Activated effector memory CD4-positive, alpha-beta T cell treated with Interleukin-2 at 50 U/mL for 16 hours (primary cell): ENCODE measurements at places on chromosomes 5 and 9.

- no peak for DNase-seq
Observed at GRCh38 chr9:127300886-127301447, 36.4 kb downstream of the GARNL3 start.

GRCh38 chr9:113907282-113907681, 31.2 kb downstream of the ZNF618 start:
- DNase-seq = no peak

DNA sequence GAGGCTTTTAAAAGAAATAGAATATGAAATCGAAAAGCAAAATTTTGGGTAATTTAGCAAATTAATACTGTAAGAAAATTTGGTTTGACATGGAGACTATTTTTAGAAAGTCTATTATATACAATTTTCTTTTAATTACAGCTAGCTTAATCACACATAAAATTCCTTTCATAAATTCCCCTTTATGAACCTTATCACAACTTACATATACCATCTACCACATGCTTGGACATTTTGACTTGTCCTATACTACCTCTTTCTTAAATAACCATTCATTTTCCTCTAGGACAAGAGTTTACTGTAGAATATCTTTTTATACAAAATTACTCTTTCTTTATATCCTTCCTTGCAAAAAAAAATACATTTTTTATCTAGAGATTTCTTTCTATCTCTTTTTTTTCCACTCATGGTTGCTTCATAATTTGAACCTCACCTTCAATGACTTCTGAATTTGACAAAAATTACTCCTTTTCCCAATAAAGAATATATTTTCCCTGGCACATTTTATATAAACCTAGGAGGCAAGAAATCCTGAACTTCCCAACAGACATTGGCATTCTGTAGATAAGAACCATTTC, 34.0 kb upstream of the SYK start:
- no peak for DNase-seq

- no peak for DNase-seq
Observed at GRCh38 chr5:147321569-147321968, 86.7 kb downstream of the STK32A start.

- DNase-seq = no peak
Observed at GRCh38 chr9:76799473-76799872, 35.2 kb downstream of the PCA3 start.

- no peak for DNase-seq
Observed at GRCh38 chr9:99037769-99038483, 67.0 kb upstream of the TGFBR1 start.

- no peak for DNase-seq
Observed at GRCh38 chr9:92971776-92972175, 24.5 kb downstream of the FGD3 start.

DNA sequence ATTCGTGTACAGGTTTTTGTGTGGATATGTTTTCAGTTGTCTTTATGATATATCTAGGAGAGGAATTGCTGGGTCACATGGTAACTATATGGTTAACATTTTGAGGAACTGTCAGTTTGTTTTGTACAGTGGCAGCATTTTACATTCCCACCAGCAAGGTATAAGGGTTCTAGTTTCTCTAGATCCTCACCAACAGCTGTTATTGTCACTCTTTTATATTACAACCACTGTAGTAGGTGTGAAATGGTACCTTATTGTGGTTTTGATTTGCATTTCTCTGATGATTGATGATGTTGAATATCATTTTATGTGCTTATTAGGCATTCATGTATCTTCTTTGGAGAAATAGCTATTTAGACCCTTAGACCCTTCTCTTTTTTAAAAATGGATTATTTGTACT, 82.9 kb downstream of the CCDC171 start:
- no peak for DNase-seq

DNA sequence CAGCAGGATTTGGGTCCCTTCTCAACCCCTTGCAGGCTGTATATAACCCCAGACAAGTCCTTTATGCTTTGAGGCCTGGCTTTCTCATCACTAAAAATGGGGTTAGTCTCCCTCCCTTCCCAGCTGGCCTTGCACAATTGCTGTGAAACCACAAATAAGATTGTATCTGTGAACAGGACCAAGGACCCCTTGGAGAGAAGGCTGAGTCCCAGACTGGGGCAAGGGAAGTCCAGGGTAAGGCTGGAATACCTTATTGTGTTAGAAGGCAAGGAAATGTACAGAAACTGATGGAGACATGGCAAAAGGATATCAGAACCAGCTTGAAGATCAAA, 11.4 kb downstream of the MACROH2A1 start:
- DNase-seq = no peak

DNA sequence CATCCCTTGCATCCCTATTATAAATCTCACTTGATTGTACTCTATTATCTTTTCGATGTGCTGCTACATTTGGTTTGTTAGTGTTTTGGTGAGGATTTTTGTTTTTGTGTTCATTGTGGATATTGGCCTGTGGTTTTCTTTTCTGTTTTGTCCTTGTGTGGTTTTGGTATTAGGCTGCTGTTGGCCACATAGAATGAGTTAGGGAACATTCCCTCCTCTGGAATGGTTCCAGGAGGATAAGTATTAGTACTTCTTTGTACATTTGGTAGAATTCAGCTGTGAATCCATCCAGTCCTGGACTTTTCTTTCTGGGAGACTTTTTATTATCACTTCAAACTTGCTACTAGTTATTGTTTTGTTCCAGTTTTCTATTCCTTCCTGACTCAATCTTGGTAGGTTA, 287.2 kb downstream of the CWC27 start:
- DNase-seq = no peak

- DNase-seq = no peak
Observed at GRCh38 chr5:154524859-154525258, 46.8 kb upstream of the HAND1 start.

GRCh38 chr9:87667164-87667738, 58.7 kb upstream of the CTSL start:
- no peak for DNase-seq

GRCh38 chr5:74294231-74294705, 346.3 kb downstream of the ENC1 start:
- no peak for DNase-seq

- no peak for DNase-seq
Observed at GRCh38 chr5:59709846-59710245, 183.7 kb downstream of the PDE4D start.

DNA sequence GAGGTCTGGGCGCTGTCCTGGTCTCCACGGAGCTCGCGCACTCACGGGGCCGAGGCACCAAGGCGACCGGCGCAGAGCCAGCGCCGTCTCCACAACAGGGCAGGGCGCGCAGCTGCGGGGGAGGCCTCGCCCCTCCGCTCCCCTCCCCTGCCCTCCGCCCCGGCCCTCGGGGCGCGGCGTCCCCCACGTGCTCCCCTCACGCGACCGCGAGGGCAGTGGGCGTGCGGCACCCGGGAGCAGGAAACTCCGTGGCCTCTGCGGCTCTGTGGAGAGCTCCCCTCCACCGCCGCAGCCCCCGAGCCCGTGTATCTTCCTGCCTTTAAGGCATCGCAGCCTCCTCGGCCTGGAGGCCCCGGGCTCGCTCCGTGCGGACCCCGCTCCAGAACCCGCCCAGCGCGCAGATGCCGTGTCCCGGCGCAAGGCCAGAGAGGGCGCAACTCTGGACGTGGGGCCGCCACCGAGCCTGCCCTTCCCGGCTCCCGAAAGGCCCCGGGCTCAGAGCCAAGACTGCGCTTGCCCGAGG, 708 bp upstream of the TUBB4B start:
- peak; percentile 65 for DNase-seq

DNA sequence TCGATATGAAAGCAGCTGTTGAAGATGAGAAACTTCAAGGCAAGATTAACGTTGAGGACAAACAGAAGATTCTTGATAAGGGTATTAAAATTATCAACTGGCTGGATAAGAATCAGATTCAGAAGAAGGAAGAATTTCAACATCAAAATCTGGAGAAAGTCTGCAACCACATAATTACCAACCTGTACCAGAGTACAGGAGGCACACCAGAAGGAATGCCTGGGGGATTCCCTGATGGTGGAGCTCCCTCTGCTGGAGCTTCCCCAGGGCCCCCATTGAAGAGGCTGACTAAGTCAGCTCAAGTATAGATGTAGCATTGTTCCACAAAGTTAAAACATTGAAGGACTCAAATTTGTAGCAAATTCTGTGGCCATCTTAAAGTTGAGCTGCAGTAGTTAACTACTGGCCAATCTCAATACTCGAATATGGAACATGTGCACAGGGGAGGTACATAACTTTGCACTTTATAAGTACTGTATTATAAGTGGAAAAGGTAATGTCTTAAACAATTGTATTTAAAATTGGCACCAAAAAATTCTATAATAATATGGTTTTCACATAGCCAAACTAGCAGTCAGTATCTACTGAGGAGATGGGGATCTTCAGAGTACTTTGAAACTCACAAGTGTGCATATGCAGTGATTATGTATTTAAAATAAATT, 237.5 kb downstream of the CHSY3 start:
- DNase-seq = no peak

DNA sequence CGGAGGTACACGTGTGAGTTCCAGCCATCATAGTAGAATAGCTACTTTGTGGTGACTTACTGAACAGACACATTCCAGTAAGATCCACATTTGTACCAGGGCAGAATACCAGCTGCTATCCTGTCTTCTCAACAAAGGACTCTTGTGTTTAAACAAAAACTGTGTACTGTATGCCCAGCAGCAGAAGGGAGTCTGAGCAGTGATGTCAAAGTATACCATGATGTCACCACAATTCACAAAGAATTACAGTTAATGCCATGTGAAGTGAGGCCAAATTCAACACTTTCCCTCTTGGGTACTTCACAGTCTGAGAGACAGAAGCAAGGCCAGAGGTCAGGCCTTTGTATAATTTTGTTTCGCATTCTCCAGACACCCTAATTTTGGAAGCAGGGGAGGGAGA, 137.0 kb downstream of the ADAMTSL1 start:
- DNase-seq = no peak

GRCh38 chr5:73213566-73213998, 40.6 kb downstream of the TMEM174 start:
- no peak for DNase-seq

GRCh38 chr9:111839387-111839786, 44.6 kb upstream of the SHOC1 start:
- no peak for DNase-seq

DNA sequence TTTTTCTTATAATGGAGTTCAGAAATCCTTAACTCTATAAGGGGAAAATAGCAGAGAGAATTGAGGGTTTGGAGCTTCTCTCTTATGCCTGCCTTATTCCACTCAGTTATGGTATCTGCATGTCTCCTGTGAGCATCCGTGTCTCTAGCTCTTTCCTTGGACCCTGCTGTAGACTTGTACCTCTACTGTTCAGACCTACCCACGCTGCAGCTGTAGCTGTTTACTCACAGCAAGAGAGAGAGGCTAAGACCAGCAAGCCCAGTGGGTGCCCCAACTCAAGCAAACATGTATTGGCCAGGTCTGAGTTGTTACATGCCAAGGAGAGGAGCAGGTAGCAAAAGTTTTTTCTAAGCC, 7.1 kb upstream of the PCSK1 start:
- no peak for DNase-seq
